Stimulated activated CD4-positive, alpha-beta T cell treated with anti-CD3 and anti-CD28 coated beads, Interleukin-15, amount 100 ng/mL, for 24 hours (primary cell): ENCODE measurements at places on chromosomes 2 and 18.

DNA sequence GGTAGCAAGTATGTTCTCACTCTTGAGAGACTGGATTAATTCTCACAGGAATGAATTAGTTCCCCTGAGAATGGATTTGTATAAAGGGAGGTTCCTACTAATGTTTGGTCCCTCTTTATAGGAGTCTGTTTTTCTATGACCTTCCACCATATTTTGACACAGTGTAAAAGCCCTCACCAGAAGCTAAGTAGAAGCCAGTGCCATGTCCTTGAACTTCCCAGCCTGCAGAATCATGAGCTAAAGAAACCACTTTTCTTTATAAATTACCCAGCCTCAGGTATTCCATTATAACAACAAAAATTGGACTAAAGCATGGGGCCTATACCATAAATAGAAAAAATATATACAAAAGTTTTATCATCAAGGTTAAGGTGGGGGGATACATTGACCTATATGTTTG, 227.9 kb upstream of the DTNA start:
- DNase-seq = no peak

GRCh38 chr2:161250864-161251436, 57.3 kb upstream of the PSMD14 start:
- DNase-seq = no peak

DNA sequence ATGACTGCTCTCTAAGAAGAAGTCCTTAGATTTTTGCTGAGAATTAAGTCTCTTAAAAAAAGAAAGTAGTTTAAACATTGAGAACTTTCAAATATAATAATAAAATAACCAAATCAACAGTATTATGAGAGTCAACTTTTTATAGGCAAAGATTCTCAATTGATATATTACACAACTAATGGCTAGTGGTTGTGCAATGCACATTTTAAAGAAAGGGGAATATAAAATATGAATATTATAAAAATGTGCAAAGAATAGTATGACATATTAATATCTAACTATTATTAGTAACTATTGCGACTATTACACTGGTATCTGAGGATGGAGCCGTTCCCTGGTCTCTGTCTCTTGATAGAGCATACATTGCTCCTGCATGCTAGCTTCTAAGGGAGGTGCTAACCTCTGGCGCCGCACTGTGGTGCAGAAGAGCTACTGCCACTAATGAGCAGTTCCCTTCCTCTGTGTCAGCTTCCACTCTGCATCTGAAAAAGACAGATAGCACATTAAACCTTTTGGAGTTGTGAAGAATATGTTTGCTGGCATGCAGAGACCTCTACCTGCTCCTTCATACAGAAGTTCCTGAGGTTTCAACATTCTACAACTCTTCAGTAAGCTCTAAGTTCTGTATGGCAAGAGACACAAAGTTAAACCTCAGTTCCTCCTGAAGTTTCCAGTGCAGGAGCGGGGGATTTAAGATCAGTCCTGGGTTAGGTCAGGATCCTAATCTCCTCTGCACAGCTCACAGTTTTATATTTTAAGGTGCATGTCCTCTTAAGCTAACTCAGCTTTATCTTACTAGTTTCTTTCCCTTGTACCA, 3.5 kb upstream of the SLC9A2 start:
- peak; percentile 64 for DNase-seq

DNA sequence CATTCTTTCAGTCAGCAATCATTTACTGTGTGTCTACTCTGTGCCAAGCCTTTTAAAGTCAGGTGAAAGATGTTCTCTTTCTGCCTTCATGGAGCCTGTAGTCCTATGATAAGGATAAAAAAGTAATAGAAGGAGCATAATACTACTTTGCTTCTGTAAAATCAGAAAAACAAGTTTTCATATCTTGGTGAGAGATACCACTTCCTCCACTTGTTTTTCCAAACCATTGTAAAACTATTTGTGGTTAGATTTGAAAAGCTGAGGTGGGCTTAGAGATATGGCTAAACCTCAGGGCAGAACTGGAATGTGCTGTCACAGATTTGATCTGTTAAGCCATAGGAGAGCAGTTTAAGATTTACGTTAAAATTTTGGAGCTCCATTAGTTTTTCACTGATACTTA, 104.7 kb upstream of the FAM117B start:
- no peak for DNase-seq

DNA sequence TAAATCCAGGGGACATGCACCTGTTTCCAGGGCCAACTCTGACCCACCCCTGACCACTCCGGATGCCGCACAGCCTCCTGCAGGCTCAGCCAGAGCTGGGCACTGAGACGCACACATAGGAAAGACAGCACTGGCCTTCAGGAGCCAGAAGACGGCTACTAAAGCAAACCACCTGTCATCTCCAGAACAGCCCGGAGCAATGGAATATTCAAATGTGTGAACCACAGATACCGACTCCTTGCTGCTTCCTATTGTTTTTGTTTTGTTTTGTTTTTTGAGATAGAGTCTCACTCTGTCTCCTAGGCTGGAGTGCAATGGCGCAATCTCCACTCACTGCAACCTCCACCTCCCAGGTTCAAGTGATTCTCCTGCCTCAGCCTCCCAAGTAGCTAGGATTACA, 94.0 kb downstream of the LAMA1 start:
- no peak for DNase-seq

GRCh38 chr2:110843496-110843895, 111.1 kb downstream of the ACOXL start:
- DNase-seq = no peak

- no peak for DNase-seq
Measured at GRCh38 chr18:48851599-48851960, 99.2 kb downstream of the SMAD7 start.

DNA sequence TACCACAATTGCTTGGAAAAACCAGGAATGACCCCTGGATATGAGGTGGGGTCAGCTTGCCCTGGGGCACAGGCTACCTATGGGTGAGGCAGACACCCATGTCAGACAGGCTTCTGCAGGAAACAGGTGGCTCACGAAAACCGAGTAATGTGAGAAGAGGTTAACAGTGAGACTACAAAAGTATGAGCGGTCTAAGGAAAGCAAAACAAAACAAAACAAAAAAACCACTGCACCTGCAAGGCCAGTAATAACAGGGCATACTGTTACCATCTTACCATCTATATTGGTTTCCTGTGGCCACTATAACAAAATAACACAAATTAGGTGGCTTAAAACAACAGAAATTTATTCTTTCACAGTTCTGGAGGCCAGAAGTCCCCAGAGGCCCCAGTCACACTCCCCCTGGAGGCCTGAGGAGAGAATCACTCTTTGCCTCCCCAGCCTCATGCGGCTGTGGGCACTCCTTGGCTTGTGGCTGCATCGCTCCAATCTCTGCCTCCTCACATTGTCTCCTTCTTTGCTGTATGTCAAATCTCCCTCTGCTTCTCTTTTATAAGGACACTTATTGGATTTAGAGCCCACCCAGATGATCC, 86.6 kb upstream of the EPC2 start:
- no peak for DNase-seq

DNA sequence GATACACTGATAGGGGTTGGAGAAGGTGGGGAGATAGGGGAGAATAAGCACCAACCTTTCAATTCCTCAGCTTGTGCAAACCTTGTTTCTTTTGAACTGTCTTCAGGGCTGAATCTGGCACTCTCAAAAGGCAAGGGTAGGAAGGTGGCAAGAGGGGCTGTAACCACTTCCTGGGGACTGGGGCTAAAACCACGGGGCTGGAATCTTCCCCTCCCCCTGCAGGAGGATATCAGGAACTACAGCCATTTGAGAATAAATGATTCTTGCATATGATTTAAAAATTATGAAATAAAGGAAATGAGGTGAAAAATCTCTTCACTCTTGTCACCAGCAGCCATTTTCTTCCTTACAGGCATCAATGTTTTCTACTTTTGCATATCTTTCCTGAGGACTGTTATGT, 50.8 kb downstream of the ATOH8 start:
- DNase-seq = peak; percentile 47

DNA sequence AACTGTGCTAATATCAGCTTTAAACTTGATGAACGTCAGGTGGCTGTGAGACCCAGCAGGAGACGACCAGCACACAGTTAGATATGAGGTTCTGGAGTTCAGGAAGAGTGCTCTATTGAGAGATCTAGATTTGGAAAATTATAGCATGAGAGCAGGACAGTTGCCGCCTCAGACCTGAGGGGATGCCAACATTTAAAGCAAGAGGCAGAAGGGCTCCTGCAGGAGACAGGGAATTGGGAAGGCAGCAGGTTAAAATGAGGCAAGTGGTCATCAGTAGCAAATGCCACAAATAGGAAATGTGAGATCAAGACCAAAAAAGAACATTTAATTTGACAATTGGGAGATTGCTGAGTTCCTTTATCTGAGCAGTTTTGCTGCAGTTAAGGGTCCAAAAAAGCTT, 471.9 kb downstream of the TGIF1 start:
- DNase-seq = no peak

GRCh38 chr2:101830146-101830545, 132.6 kb downstream of the MAP4K4 start:
- no peak for DNase-seq

DNA sequence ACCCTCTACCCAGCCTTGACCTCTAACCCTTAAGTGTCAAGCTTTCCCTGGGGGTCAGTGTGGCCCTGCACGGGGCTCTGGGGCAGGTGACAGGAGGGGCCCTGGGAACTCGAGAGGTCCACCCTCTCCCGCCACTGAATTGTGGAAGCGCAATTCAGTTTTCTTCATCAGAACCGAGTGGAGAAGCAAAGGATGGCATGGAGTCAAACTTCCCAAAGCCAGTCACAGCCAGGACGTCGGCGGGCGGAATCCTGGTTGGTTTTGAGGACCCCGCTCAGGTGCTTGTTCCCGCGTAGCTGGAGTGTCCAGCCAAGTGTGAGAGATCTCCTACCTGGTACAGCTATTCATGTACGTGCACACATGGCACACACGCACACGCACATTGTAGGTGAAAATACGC, 62.0 kb downstream of the MBP start:
- DNase-seq = no peak

GRCh38 chr2:25314514-25315315, 27.0 kb downstream of the DNMT3A start:
- peak; percentile 98 for DNase-seq

GRCh38 chr2:238108423-238109183, 8.5 kb downstream of the ESPNL start:
- no peak for DNase-seq

- DNase-seq = peak; percentile 75
Measured at GRCh38 chr2:25323042-25323514, 18.6 kb downstream of the DNMT3A start.

- no peak for DNase-seq
Measured at GRCh38 chr2:46569061-46569560, 89.7 kb downstream of the TMEM247 start.

- DNase-seq = peak; percentile 35
Measured at GRCh38 chr18:80246445-80247392, 595 bp downstream of the PARD6G start.

GRCh38 chr18:34627137-34627920, 82.8 kb upstream of the DTNA start:
- DNase-seq = no peak

- DNase-seq = no peak
Measured at GRCh38 chr2:205754924-205755321, 72.6 kb downstream of the NRP2 start.

GRCh38 chr2:44838116-44838790, 103.2 kb upstream of the SIX3 start:
- no peak for DNase-seq

DNA sequence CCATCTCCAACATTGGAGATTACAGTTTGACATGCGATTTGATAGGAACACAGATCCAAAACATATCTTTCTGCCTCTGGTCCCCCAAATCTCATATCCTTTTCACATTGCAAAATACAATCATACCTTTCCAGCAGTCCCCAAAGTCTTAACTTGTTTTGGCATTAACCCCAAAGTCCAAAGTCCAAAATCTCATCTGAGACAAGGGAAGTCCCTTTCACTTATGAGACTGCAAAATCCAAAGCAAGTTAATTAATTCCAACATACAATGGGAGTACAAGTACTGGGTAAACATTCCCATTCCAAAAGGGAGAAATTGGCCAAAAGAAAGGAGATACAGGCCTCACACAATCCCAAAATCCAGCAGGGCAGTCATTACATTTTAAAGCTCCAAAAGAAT, 265.4 kb downstream of the GULP1 start:
- no peak for DNase-seq

DNA sequence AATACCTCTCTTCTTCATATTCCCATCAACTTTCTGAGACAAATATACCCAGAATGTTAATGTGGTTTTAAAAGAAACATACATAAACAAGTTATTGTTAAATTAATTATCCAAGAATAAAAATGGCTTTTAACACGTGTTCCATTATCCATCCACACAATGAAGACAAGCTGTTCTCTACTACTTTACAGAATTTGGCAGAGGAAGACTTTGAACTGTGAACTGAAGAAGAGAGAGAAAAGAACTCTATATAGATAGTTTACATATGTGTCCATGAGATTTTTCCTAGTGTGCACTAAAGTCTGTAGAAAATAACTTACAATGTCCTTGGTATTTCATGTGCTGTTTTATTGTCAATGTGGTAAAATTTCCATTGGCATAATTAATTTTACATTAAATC, 207.0 kb upstream of the COL3A1 start:
- no peak for DNase-seq

- DNase-seq = no peak
Measured at GRCh38 chr2:217835931-217836891, 166.6 kb downstream of the TNS1 start.

GRCh38 chr2:62112179-62112578, 83.7 kb upstream of the B3GNT2 start:
- no peak for DNase-seq

DNA sequence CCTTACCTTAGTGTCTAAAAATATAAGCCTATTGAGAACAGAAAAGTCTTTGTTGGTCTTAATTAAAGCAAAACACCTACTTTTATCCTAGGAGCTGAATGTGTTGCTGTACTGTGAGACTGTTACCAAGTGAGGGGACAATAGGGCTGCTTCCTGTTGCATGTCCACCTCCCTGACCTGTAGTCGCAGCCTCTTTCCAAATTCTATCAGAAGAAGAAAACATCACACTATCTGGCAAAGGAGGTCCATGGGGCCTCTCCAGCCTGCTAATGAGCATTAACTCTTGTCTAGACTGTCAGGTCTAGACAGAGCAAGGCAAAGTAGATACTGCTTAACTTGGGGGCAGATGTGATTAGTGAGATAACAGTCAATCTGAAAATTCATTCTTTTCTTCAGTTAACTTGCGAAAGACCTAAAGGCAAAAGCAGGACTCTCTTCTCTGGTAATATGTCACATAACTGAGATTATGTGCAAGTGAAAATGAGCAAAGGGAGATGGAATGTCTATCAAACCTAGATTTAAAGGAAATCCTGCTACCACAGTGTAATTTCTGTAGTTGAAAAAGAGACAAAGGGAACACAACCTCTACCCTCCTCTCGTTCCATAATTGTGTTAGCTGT, 66.9 kb downstream of the CDH20 start:
- no peak for DNase-seq
